COLO829 (cell line): ENCODE measurements at places on chromosomes 7 and 10.

DNA sequence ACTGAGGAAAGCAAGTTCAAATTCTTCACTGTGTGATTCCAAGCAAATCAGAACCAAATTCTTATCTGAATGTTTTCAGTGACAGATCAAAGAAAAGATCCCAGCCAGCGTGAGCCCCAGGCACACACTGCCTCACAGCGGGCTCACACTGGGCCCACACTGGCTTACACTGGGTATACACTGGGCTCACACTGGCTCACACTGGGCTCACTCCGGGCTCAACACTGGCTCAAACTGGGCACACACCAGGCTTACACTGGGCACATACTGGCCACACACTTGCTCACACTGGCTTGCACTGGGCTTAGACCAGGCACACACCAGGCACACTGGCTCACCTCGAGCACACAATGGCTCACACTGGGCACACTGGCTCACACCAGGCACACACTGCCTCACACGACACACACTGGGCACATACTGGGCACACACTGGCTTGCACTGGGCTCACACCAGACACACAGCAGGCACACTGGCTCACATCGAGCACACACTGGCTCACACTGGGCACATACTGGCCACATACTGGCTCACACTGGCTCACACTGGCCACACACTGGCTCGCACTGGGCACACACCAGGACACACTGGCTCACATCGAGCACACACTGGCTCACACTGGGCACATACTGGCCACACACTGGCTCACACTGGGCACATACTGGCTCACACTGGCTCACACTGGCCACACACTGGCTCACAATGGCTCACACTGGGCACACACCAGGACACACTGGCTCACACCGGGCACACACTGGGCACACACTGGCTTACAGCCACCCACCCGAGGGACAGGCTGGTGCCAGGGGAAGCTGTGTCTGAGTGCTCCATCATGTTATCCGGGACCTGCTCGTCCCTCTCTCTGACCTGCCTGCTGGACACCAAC is 156.3 kb downstream of the PTPRN2 start:
- DNase-seq, result no peak

GRCh38 chr7:85074016-85074415 is 112.8 kb downstream of the SEMA3D start:
- DNase-seq, result no peak

DNA sequence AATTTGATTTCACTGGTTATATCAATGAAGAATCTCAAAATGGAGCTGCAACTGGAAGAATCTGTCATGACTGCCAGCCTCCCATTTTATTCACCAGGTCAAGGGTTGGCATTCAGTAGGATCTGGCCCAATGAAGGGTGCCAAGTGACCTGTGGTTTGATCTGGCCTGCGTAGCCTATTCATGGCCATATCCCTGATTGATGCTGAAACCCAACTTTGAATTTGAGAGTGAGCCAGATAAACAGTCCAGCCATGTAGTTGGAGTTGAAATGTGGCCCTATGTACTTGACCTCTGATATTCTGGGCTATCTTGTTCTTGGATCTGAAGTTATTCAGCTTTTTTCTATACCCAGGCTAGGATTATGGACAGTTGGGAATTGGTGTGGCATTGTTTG is 1.5 kb downstream of the MKLN1 start:
- DNase-seq, result no peak

GRCh38 chr7:18610331-18610948 is 114.9 kb downstream of the HDAC9 start:
- peak; percentile 11 for DNase-seq

DNA sequence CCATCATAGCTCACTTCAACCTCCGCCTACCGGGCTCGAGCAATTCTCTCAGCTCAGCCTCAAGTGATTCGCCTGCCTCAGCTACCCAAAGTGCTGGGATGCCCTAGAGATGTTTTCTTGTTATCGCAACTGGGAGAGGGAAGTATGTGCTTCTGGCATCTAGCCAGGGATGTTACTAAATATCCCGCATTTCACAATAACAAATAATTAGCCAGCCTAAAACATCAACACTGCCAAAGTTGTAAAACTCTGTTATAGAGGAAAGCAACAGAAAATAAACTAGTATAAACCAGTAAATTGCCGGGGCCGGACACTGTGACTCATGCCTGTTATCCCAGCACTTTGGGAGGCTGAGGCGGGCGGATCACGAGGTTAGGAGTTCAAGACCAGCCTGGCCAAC is 7.2 kb downstream of the INA start:
- DNase-seq, result no peak

- no peak for DNase-seq
These were observed 149.4 kb downstream of the RNLS start for GRCh38 chr10:88433565-88434186.

DNA sequence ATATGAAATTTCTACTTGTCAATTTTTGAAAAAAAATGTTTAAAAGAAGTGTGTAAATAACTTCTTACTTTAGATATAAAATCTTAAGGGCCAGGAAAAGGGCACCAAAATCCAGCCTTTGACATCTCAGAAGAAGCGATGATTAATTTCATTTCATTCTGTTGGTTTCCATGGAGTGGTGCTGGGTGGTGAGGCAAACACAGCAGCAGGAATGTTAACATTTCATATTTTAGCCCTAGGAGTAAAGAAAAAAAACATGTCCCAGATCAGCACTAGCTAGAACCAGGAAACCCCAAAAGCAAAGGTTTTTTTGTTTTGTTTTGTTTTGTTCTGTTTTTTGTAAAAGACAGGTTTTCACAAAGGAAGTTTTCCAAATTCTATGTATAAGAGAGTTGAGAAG is 298.8 kb upstream of the C7orf33 start:
- no peak for DNase-seq

GRCh38 chr10:4199196-4199595 is 414.2 kb upstream of the KLF6 start:
- no peak for DNase-seq

DNA sequence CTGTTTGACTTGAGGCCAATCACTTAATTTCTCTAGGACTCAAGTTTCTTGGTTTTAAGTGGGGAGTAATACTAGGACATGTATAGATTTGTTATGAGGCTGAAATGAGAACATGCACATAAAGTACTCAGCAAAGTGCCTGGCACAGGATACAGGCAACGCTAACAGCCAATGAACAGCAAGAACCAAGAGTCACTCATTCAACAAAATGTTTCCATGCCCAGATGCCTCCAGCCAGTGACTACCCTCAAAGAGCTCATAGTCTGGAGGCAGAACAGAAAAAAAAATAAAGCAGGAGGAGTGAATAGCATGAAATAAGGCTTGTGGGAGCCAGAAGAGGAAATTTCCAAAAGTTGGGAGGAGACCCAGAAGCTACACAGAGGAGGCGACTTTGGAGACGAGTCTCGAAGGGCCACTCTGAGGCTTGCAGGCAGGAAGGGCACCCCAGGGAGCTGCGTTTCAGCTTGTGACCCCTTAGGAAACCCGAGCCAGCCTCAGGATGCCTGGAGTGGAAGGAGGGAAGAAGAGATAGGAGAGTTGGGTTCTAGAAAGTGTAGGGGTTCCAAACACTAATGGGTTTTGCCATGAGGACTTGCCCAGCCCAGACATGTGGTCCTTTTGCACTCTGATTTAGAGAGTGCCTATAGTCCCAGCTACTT is 70.0 kb downstream of the CXCL12 start:
- no peak for DNase-seq

GRCh38 chr10:88063861-88064557 is 200.6 kb downstream of the PTEN start:
- DNase-seq, result no peak

GRCh38 chr10:116465546-116465945 is 37.9 kb downstream of the PNLIPRP3 start:
- no peak for DNase-seq

DNA sequence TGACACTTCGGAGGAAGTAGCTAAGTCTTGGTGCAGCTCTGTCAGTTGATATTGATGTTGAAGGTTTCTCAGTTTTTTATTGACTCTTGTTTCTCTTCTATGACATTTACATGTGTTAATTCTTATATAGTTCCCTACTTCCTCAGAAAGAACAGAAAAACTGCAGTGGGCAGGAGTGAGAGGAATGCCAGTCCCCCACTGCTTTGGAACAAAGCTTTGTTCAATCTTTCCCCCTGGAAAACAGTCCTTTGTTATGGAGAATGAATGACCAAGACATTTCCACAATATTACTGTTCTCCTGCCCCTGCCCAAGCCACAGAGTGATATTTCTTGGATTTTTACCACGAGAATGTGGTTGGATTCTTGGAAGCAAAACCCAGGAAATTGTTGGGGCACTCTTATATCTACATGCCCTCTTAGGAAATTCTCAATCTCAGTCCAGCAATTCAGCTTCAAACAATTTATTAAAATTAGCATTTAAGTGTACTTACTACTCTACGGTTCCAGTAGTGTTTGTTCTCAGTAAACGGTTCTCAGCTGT is 258.0 kb upstream of the KCND2 start:
- no peak for DNase-seq

- DNase-seq, result no peak
These were observed 6.3 kb downstream of the CXCL12 start for GRCh38 chr10:44378626-44379025.

DNA sequence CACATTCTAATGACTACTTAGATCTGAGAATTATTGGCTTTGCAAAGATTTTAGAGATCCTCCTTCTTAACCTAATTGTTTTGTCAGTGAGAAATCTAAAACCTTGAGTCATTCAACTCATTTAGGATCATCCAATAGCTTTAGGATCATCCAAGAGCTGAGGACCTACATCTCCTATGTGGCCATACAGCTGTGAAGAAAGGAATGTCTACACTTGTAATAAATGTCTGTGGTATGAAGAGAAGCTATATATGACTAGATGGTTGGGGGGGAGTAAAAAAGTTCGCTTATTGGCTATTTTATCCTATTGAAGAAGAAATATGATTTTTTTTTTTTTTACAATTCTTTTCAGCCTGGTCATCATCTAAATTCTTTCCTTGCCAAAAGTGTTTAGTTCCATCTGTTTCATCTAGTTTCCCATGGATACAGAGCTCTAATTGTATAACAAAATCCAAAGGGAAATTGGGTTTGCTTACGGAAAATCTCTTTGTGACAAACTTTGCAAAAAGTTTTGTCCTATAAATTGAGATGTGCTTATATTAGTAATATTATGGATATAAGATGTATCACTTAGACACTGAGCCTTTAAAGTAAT is 196.7 kb downstream of the PRKG1 start:
- no peak for DNase-seq

- no peak for DNase-seq
These were observed 210.2 kb upstream of the CTBP2 start for GRCh38 chr10:125370578-125370977.

- DNase-seq, result no peak
These were observed 6.5 kb downstream of the MNX1 start for GRCh38 chr7:157003756-157004520.

DNA sequence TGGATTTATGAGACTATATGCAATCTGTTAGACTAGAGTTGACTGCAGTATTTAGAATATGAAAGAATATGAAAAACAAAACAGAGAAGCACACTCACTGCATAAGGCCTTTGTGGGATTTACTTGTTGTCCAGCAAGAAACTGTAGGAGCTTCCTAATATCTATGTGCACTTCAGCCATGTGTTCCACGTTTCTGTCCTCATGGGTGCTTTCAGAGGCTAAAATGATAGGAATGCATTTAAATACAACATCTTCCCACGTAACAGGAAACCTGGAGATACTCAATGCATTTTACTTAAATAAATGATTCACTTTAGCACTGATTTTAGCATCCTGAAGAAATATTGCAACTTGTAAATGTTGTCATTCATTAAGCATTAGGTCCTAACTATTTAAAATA is 11.7 kb downstream of the HUS1 start:
- no peak for DNase-seq

DNA sequence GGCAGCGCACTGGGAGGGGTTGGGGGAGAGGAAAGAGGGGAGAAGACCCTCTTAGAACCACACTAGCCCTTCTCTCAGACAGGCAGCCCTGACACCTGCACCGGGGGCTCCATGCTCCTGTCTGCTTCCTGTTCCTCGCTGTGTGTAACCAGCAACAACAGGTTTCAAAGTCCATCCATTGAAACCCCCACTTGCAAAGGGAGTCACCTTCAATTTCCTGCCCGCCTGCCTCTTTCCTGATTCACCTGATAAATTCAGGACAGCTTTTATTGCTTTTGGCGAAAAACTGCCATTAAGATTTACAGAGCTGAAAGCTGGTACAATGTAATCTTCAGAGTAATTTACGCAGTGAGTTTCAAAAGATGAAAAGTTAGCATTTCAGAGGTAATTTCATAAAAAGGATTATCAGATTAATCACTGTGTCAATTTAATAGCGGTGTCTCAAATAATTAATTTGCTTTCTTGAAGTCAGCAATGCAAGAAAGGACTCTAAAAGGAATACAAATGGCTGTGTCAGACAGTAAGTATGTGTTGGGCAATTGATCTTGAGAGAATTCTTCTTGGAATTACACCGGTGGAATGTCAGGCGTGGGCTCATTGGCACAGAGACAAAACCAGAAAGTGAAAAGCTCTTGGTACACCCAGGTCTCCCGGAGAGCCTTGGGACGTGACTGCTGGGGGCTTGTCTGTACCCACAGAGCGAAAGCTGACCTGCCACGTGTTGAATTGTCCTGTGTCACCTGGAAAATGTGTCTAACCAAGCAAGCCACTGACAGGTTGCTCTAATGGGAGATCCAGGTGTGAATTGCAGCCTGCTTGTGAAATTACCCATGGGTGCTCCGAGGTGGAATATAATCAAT is 60.7 kb downstream of the TMEM209 start:
- DNase-seq, result no peak

DNA sequence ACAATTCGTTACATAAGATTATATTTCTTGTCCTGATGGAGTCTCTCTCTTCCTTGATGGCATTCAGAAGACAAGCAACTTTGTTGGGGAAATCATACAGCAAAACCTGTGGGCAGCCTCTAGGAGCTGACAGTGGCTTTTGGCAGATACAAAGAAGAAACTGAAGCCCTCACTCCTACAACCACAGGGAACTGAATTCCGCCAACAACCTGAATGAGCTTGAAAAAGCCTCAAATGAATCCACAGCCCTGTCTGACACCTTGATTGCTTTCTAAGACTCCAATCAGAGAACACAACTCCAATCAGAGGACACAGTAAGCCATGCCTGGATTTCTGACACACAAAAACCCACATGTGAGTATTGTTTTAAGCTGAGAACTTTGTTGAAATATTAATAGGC is 576.8 kb upstream of the LRRTM3 start:
- DNase-seq, result no peak

DNA sequence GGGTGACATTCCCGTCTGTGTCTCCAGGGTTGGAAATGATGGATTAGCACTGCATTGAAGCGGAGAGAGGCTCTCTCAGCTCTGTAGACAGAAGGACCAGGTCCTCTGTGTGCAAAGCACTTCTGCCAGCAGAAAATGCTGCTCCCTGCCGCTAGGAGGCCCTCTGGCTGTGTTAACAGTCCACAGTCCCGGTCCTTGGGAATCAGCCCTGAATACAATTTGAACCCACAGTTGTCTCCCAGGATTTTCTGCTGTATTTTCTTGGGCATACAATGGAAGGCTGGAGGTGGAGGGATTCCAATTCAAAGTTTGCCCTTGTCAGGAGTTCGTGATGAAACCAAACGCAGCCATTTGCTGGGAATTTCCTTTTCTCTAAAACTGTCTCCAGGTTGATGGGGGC is 205.2 kb downstream of the GLRX3 start:
- DNase-seq, result no peak
